Activated T-cell treated with anti-CD3 and anti-CD28 coated beads, Interleukin-2, amount 50 U/mL, for 24 hours (primary cell): ENCODE measurements at places on chromosomes 7 and 10.

GRCh38 chr7:20799566-20800366, 13.1 kb upstream of the SP8 start:
- no peak for DNase-seq

DNA sequence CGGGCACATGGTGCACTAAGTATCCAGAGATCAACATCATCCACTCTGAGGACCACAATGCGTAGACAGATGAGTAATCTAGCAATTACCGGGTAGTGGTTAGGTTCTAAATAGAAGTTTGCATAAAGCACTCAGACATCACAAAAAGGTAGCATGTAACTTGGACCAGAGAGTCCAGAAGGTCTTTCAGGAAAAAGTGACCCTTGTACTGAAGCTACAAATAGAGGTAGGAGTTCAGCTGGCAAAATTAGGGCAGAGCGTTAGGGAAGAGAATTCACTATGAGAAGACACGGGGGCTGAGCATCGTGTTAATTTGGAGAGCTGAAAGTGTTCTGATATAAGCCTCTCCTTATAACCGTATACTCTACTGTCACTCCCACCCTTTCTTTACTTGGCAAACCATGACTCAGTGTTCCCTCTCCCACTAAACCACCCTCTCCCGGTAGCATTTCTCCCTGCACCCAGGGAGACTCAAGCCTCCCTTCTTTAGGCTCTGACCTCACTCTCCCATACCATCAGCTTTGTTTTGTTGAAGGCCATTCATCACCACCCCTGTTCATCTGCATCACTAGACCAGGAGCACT, 222.2 kb upstream of the FZD1 start:
- no peak for DNase-seq

DNA sequence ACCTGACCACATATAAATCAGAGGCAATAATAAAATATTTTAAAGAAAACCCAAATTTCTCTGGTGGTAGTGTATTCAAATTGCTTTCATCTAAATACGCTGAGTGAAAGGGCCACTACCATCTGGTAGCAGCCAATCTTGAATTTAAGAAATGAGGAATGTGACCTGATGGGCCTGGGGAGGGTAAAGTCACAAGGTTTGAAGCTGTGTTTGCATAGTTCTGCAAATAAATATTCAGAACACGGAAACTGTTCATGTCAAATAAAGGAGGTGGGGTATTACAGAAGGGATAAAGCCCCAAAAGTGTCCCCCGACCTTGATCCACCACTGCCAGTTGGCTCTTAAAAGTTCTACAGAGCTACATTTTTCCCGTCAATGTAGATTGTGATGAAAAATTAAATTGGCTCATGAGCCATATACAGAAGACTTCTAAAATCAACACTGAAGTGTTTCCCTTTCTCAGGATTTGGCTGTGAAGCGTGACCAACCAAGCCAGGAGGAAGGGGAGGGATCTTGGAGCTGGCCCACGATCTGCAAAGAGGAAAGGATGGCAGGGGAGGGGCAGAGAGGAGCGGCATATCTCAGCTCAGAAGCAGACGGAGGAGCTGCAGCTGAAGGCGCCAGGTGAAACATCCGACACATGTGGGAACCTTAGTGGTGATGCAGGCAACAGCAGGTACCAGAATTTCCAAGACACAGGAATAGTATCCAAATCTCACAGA, 39.6 kb downstream of the MPP7 start:
- DNase-seq, result no peak

GRCh38 chr10:8130973-8131911, 76.8 kb downstream of the GATA3 start:
- DNase-seq, result peak; percentile 43

GRCh38 chr7:149584530-149584929, 86.9 kb upstream of the ZNF746 start:
- no peak for DNase-seq

DNA sequence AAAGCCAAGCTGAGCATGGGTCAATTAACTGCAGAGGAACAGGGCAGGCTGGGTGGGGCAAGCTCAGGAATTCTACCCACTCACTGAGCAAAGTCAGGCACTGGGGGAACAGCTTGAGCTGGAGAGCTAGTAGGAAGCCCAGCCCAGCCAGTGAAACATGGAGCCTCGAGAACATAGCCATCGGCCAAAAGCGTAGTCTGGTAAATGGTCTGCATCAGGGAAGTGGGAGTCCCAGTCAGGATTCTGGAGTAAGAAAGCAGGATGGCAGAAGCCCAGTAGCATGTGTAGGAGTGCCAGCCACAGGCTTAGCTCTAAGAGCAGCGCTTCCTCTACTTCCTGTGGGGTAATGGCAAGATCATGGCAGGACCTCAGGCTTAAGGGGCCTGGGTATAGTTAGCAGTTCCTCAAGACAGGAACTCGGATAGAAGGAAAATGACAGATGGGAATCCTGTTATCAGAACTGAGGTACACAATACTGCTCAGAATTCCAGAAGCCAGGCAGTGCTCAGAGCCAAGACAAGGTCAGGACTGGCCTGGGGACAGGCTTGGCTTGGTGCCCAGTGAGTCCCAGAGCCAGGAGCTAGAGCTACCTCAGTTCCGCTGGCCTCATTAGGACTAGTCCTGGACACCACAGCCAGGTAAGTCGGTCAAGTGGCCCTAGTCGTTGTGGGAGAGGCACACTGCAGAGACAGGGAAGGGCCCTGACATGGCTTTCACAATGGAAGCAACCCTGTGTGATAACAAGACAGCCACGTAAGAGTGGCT, 65.4 kb upstream of the MXI1 start:
- no peak for DNase-seq

DNA sequence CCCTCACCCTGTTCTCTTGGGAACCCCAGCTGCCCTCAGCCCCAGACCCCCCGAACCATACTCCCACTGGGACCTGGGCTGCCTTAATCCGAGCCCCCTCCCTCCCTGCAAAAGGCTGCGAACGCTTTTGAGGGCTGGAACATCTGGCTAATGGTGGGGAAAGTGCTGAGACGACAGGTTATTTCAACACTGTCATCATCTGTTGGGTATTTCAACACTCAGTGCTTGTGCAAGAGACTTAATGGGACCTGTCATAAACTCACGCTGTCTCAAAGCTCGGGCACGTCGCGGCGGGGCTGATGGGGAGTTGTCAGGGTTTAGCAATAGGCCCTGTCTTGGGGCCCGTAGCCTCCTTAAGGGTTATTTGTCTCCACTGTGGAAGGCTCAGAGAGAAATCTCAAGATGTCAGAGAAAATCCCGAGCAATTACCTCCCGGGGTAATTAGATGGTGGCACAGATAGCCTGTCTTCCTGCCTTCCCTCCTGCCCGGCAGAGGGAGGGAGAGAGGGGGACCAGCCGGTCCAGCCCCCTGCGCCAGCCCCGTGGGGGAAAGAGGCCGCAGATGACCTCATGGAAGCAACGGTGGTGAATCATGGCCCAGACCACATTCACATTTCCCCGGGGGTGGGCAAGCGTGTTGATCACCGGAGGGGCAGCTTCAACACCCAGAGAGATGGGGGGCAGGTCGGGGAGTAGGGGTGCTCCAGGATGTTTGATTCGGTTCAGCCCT, 88.7 kb upstream of the MYL10 start:
- DNase-seq, result no peak

DNA sequence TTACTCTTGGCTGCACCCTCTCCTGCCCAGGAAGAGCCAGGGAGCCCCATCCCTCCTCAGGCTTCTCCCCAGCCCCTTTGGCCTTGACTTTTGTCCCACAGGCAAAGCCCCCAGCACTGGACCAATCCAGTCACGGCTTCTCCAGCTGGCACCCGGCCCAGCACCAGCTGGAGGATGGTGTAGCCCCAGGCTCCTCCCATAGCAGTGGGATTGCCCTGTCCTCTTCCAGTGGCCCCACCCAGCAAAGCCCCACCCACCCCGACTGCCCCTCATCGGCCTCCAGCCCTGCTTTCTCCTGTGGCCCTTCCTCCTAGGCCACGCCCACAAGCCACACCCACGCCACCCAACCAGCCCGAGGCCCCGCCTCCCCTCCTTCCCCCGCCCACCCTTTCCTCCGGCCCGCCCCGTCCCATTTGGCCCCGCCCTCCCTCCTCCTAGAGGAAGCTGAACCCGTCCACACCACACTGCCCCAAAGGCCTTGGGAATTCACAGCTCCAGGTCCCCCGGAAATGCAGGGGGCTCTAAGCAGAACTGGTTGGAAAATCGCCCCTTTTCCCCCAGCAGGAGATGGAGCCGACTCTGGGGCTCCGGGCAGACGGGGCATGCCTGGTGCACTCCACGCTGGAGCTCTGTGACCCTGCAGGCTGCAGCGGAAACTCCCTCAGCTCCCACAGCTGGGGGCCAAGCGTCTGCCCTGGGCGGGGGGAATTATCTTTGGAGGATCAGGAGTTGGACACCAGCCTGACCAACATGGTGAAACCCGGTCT, 25.2 kb downstream of the GET4 start:
- peak; percentile 68 for DNase-seq

DNA sequence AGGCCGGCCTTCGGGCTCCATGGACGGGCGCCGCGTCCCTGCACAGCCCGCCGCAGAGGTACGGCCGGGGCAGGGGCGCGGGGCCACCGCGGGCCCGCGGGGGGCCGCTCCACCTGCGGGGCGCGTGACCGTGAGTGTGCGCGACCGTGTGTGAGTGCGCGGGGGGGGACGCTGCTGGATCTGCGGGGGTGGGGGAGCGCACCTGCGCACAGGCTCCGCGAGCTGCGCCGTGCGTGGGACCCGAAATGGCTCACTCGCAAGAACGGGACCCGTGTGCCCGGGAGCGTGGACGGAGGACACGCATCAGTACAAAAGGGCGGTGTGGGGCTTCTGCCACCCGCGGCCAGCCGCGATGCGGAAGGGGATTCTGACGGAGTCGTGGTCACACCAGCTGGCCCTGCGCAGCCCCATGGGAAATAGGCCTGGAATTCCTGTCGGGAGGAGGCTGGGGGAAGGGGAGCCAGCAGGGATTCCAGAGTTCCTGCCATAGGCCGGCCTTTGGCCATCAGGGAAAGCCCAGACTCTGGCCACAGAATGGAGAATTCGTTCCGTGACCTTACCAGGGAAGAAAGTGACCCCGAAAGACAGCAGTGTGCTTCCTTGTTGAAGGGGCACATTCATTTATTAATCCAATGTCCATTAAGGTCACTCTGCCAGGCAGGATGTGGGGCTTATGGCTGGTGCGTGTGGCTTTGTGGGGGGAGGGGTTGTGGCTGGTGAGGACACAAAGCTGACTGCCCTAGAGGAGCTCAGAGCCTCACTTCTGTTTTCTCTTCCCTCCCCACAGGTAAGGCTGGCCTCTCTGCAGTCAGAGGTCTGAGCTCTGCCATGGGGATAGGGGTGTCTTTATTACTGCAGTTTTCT, 494 bp downstream of the REPIN1 start:
- peak; percentile 54 for DNase-seq

GRCh38 chr10:121830101-121830500, 97.7 kb downstream of the ATE1 start:
- DNase-seq, result no peak

GRCh38 chr7:120985839-120986238, 2.7 kb upstream of the CPED1 start:
- DNase-seq, result no peak

DNA sequence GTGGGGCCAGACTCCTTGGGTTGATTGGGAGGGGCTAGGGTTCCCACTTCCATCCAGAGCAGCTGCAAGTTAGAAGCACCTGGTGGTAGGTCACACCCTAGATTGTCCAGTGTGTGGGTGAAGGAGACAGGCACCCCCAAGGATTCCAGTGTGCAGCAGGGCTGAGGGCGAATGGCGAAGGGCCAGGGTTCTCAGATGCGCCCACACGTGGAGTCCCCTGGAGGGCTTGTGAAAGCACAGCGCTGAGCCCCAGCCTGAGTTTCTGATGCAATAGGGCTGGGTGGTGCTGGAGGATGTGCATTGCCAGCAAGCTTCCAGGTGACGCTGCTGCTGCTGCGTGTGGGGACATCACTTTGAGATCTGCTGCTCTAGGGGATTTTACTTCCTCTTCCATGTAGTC, 25.4 kb downstream of the TBATA start:
- no peak for DNase-seq

- no peak for DNase-seq
These were observed 293.1 kb downstream of the ARHGAP12 start for GRCh38 chr10:31635415-31636065.

DNA sequence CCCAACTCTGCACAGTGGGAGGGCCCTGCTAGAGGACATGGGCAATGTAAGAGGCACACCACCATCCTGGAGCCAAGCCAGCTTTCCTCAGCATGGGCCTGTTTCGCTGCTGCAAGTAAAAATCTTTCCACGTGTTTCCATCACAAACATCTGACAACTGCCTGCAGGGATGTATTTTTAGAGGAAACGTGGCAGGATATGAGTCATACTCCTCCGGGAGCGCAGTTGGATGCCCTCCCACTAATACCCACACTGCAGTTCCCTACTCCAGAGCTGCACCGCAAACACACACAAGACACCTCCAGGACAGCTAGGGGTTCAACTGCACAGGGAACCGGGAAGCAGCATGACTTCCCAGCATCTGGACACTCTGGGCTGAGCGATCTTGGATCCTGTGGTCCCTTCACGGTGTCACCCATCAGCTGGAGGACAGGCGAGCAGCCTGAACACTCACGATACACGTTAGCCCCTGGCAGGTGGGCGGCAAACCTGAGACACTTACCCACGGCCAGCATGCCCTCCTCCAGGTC, 26.1 kb downstream of the PLAC9 start:
- no peak for DNase-seq

- DNase-seq, result no peak
These were observed 6.8 kb downstream of the PLAU start for GRCh38 chr10:73917566-73918305.

GRCh38 chr10:20713420-20713819, 183.7 kb downstream of the NEBL start:
- no peak for DNase-seq

- no peak for DNase-seq
These were observed 470.8 kb upstream of the KCND2 start for GRCh38 chr7:119802147-119802546.

DNA sequence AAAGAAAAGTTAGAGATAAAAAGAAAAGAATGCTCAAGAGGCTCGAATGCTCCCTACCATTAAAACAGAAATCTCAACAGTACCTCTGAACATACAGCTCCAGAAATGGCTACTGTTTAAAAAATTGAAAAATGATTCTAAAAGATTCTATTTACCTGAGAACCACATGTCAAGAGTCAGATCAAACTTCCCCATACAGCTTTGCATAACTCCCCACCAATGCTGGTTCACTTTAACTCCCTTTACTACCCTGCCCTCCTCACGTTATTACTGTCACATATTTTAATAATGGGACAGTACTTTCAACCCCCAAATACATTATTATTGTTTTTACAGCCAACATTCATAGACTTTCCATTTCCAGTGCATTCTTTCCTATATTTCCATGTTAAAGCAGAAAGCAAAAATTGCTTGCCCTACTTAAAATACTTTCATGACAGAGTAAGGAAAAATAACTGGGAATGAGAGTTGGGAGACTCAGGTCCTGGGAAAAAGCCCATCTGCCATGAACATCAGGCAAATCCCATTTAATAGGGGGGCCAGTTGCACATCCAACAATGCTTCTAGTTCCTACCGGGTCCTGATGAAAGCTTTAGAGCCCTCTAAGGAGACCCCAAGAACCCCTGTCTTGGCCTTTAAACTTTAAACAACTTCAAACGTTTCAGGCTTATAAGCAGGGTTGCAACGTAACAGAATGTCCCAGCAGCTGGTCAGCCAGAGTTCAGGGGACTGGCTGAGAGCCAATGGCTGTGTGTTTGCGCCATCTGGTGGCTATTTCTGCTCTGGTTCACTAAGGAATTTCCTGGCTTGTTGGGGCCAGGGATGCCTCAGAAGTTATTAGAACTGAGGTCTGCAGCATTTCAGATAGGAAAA, 247.4 kb downstream of the ELMO1 start:
- DNase-seq, result peak; percentile 57

GRCh38 chr10:48993627-48994026, 54.0 kb upstream of the LRRC18 start:
- DNase-seq, result no peak

GRCh38 chr10:86872757-86873156, 84.7 kb downstream of the MMRN2 start:
- DNase-seq, result no peak
